ENCODE measurements at places on chromosomes 7 and 10.

DNA sequence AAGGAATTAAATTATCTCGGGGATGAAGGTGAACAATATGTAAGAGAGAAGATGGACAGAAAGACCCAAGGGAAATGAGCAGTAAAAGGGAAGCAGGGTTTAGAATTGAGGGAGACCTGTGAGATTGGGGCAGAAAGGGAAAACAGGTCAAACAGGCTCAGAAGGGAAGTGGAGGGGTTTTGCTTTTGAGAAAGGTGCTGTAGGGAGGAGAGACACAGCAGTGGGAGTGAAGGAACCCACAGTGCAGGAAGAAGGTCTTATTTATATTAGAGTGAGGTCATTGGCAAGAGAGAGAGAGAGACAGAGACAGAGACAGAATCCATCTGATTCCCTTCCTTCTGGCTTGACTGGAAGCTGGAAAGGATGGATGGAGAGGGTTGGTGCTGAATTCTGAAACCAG, 3.5 kb upstream of the TCAF1 start:
- no peak for DNase-seq

- peak; percentile 85 for DNase-seq
Observed at GRCh38 chr7:139341058-139341775, at the start of gene FMC1. Gene FMC1 (plus strand): TSS chr7:139341337. CDS start chr7:139341385, 48 bp downstream.

DNA sequence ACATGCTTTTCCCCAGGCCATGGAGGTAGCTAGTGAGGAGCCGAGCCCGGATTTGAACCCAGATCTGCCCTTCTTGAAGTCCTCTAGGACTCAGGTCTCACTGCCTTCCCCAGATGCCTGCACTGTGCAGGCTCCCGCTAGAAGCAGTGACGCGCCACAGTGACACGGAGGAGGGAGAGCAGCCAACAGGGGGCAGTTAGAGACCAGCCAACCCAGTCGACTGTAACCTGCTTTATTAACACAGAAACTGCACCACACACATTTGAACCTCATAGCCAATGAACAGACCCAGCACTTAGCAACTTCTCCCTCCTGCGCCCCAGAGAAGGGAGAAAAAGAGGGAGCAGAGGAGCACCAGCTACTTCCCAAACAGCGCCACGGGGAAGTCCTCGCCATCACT, 27.4 kb downstream of the PILRA start:
- no peak for DNase-seq

GRCh38 chr7:120924837-120925236, 25.7 kb upstream of the ING3 start:
- no peak for DNase-seq

DNA sequence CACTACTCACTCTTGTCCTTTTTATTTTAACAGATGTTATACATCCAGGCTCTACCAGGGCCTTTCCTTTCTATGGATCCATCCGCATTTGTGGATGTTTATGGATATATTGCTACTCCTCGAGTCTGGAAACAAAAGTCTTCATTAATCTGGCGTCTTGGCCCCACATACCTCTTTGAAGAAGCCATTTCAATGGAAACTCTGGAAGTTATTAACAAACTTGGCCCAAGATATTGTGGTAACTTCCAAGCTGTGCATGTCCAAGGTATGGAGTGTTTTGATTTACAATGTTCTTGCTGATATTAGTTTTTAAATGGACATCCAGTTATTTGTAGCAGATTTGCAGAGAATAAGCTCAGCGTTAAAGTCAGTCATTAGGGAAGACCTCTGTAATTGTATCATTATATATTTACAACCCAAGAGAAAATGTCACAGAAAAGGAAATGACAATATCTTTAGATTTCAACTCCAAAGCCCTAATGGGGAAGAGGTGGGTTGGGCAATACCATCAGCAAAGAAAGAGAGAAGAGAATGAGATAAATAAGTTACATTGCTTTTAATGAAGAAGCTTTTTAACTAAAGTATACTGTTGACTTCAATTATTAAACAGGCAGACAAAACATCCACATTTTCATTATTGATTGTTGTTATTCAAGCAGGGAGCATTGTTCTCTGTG, 102.1 kb downstream of the WDFY4 start:
- DNase-seq, result no peak

GRCh38 chr7:155743177-155743576, 69.1 kb downstream of the SHH start:
- no peak for DNase-seq

DNA sequence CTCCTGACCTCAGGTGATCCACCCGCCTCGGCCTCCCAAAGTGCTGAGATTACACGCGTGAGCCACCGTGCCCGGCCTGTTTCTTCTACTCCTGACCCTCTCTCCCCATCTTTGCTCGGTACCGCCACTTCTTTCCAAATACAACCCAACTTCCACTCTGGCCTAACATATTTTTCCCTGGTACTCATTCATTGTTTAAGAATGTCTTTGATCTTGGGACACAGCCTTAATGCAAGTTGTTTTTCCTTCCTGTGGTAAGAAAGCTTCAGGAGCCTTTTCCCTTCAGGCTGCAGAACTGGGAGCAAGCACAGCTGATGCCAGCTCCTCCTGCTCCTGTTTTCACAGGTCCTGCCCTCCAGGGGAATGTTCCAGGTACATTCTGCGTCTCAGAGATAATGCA, 13.7 kb downstream of the CALML3 start:
- no peak for DNase-seq

- no peak for DNase-seq
Observed at GRCh38 chr7:116706668-116707126, 34.7 kb downstream of the MET start.

GRCh38 chr7:12351843-12352242, 51.8 kb downstream of the VWDE start:
- no peak for DNase-seq

- DNase-seq, result no peak
Observed at GRCh38 chr7:2553108-2553507, 2.2 kb downstream of the BRAT1 start.

DNA sequence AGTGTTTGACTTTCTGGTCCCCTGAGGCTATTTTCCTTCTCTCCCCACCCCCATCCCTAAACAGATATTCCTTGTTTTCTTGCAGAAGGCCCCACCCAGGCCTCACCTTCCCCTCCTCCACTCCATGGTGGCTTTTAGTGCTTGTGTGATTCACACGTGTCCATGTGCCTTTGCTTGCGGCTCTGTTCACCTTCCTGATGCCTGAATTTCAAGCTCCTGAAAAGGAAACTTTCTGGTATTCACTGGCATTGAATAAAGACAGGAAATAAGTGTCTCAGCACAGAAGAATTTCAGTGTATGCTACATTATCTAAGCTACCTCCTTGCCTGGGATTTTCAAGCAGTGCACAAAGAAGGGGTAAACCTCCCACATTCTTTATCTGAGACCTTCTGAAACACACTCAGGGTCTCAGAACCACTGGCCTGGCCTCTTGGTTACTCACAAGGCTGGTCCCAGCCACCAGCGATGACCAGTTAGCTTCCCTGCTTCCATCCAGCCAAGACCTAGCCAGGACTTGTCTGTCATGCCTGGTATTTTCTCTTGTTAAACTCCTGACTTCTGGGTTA, 17.2 kb upstream of the UBE2H start:
- DNase-seq, result no peak

DNA sequence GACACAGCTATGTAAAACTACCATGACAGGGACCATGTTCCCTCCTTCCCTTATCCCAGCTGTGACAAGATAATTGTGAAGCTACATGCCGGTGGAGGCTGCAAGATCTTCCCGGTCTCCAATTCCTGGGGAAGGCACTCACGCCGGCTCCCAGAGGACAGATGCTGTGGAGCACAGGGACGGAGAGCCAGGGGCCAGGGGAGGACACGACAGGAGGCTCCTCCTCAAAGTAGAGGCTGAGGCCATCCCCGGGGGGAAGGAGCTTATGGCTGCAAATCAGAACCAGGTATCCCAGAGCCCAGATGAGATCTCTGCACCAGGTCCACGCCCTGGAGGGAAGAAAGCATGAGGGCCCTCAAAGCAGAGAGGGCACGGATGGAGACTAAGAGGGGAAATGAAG, 286.2 kb downstream of the TCERG1L start:
- DNase-seq, result no peak

- DNase-seq, result no peak
Observed at GRCh38 chr7:98562871-98563495, 54.1 kb upstream of the NPTX2 start.

- no peak for DNase-seq
Observed at GRCh38 chr7:91082038-91082437, 182.2 kb upstream of the FZD1 start.

DNA sequence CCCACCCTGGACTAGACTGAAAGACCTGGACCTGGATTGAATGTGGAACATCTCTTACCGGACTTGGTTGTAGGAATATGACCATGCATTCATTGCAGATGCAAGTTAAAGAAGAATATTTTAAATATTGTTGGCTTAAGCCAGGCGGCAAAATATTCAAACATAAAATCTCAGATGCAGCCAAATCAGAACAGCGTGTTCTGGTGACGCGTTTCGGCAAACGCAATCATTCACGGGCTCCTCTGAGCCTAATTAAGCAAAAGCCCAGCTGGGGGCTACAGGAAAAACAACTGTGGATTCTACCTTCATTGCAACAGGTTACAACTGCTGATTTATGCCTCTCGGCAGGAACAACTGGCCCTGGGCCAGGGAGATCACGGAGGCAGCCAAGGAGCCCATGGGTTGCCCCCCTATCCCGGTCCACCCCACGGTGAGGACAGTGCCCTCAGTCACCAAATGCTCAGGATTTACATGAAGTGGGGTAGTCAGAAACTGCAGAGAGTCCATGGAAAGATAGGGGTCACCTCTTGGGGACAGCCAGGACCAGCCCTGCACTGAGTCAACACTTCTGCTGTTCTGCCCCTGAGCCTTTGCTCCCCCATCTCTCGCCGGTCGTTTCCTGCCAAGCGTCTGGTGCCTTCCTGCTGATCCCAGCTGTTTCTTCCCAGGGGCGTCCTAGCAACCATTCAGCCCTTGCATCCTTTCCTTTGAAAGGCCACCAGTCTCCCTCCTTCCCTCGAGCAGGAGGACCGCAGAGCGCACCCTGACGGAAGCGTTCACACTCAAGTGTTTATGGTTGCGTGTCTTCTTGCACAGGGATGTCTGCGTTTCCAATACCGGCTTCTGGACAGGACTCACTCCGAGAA, 64.4 kb upstream of the SFMBT2 start:
- DNase-seq, result no peak

- DNase-seq, result no peak
Observed at GRCh38 chr7:44572771-44573170, 937 bp downstream of the DDX56 start.

DNA sequence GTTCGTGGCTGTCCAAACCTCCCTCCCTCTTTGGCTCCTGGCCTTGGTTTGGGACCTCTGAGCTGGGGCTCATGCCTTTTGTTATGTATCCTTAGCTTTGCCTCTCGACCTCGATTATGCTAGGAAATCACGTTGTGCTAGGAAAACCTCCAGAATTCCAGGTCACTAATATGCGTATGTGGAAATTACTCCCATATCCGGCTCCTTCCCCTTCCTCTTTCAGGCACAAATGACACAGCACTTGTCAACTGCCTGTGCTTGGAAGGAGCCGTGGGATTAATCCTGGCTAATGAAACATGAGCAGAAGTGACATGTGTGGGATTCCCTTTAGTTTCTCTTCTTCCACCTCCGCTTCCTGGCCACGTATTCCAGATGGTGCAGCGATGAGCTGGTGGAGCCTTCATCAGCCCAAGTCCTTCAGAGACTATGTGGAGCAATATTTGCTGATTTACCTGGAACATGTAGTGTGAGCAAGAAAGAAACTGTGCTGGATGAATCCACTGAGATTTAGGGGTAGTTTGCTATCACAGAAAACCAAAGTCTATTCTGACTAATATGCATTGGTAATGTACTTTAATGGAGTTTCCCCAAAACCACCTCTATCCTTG, 149.2 kb downstream of the REEP3 start:
- no peak for DNase-seq

GRCh38 chr10:50529660-50530059, 94.1 kb downstream of the SGMS1 start:
- DNase-seq, result no peak

- DNase-seq, result no peak
Observed at GRCh38 chr7:128398016-128398840, 11.6 kb downstream of the IMPDH1 start.

DNA sequence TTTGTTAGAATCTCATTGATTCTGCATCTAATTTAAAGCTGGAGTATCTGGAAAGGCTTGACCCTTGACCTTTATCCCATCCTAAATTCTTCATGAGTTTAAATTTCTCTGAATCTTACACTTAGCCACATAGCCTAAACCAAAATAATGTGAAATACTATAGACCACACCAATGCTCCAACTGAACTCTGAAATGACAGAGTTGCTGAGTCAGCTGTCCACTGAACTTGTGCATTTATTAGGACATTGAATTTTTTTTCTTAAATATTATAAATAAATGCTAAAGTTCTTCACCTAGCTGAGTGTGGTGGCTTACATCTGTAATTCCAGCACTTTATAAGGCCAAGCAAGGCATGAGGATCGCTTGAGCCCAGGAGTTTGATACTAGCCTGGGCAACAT, 390.9 kb upstream of the PFKP start:
- DNase-seq, result no peak

- no peak for DNase-seq
Observed at GRCh38 chr7:101746314-101746713, 71.1 kb upstream of the CUX1 start.

DNA sequence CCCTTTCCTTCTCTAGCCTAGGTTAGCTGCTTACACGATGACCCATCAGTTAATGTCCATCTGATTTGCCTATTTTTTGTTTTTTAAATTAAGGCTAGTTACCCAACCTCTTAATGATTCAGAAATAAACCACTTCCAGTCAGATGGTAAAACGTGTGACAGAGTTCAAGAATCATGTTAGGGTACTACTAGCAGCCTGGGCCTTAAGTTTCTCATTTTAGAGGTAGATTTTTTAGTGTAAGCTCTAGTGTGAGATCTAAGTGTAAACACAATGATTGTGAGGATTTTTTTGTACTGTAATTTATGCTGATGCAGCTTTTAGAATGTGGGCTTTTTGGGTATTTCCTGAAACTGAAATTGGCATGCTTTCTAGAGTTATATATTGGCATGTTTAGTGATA, 130.0 kb downstream of the CDK14 start:
- no peak for DNase-seq

- DNase-seq, result no peak
Observed at GRCh38 chr10:11530806-11531205, 80.6 kb downstream of the USP6NL start.

DNA sequence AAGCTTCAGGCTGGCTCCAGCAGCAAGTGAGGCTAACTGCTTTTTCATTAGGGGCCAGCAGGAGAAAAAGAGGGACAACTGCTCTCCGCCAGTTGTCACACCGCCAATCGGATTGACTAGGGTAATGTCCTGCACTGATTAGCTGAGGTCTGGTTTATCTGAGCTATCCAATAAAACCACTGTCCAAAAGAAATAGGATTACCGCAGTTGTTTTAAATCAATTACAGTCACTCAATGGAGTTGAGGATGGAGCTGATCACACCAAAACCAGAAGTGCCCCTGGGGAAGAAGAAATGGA, 351.4 kb upstream of the NPVF start:
- DNase-seq, result no peak
